ENCODE measurements at places on chromosomes 7 and 10.

DNA sequence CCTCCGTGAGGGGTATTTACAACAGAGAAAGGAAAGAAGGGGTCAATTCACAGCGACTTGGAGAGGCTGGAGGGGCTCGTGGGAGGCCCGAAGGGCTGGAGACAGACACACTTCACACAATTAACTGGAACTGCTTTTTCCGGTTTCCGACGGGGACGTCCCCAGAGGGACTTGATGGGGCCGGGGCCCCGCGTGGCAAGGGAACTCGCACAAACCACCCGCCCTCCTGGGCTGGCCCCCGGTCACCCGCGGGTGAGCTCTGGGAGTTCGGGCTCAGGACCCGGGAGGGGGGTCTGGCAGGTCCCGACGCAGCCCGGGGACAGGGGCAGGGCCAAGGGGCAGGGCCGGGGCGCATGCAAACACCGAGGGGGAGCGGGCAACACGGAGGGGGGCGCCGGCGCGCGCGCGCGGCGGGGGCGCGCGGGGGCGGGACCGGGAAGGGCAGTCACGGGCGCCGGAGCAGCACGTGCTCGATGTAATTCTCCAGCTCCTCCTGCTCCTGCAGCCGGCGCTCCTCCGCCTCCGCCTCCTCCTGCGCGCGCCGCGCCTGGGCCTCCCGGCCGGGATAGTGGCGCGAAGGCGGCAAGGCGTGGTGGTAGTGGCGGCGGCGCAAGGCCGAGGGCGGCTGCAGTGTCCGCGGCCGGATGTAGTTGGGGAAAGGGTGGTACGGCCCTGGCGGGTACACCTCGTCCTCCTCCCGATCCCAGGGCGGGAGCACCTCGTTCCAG lies 2.7 kb downstream of the VGF start:
- H3K27ac ChIP-seq = peak overlapping the region; percentile 90
- H3K4me3 ChIP-seq = peak overlapping the region; percentile 68
- H3K27me3 ChIP-seq = peaks cover 53% of the 10 kb centered on the region
- no peak for DNase-seq

DNA sequence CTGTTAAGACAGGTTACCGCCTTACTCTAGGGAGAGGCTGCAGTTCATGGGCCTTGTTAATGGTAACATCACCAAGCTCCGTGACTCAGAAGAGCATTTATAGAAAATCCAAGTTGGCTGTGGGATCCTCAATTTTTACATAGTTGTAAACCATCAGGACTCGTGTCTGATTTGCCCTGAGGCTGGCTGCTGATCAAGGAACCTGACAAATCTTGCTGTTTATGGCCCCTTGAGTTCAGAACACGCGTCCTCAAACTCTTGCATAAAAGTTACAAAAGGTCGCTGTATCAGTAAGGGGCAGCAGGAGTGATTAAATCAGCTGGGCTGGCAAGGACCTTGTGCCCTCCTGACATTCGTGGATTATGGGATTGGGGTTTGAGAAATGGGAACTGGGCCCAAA lies 4.6 kb downstream of the SLC13A4 start:
- no peaks in the 10 kb centered on the region for H3K36me3 ChIP-seq
- H3K27me3 ChIP-seq = no peaks in the 10 kb centered on the region
- H3K27ac ChIP-seq = no peak overlapping the region
- DNase-seq = no peak

DNA sequence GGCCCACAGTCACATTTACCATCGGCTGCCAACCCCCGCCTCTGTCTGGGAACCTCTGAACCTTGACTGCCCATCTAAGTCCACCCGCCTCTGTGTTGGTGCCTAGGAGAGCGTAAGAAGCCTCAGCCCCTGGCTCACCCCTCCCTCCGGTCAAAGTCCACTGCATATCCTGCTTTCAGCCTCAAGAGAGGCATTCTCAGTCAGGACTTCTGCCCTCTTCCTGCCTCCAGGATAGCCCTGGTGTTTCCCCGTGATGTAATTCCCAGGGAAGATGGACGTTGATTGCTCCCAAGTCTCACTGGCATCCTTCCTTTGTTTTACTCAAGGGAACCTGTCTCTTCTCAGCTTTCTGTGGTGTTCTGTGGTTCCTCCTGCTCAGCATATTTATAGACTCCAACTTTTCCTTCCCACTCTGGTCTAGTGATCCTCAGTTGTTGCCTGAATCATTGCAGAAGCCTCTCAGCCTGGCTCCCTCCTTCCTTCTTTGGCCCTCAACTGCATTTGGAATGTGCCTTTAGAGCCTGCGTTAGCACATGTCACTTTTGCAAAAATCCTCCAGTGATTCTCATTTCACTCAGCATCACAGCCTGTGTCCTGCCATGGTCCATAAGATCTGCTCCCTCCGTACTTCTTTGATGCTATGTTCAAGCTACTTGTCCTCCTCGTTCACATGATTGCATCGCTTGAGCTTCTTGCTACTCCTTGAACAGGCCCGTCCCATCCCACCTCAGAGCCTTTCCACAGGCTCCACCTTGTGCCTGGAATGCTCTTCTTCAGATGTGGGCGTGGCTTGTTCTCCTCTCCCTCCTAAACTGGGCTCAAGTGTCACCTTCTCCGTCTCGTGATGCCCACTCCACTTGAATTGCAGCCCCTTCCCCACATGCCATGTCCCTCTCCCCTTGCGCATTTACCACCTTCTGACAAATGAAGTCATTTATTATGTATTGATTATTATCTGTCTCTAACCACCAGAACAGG lies 124.2 kb downstream of the PLPP4 start:
- H3K4me3 ChIP-seq = no peak overlapping the region
- H3K4me1 ChIP-seq = no peaks in the 10 kb centered on the region
- peaks cover 13% of the 10 kb centered on the region for H3K27me3 ChIP-seq
- DNase-seq = no peak
- no peak overlapping the region for H3K27ac ChIP-seq
- H3K36me3 ChIP-seq = no peaks in the 10 kb centered on the region

DNA sequence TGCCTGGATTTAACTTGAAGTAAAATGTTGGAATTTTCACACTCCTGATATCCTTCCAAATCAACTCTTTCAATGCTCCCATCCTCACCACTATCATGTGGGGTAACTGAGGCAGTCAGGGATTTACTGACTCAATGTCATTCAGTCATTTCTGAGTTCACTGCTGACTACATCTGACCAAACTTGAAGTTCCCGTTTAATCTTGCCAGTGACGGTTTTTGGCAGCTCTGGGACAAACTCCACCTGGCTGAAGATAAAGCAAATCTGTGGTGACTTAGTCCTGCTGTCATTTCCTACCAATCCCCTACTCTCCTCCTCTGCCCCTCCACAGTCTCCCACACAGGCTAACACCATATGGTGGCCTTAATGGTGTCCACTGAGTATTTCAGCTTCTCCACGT lies 22.7 kb upstream of the ACSM6 start:
- no peak overlapping the region for H3K4me3 ChIP-seq
- no peak for DNase-seq
- no peaks in the 10 kb centered on the region for H3K27me3 ChIP-seq
- H3K36me3 ChIP-seq = peaks cover 22% of the 10 kb centered on the region
- no peak overlapping the region for H3K27ac ChIP-seq

GRCh38 chr10:79264942-79265341 lies 82.3 kb upstream of the PPIF start:
- H3K4me1 ChIP-seq = peaks cover 74% of the 10 kb centered on the region
- H3K27ac ChIP-seq = peak overlapping the region; percentile 87
- H3K27me3 ChIP-seq = no peaks in the 10 kb centered on the region
- no peak overlapping the region for H3K4me3 ChIP-seq
- peaks cover 2% of the 10 kb centered on the region for H3K36me3 ChIP-seq

GRCh38 chr7:65463184-65463583 lies 89.5 kb downstream of the ZNF92 start:
- peaks cover 7% of the 10 kb centered on the region for H3K4me1 ChIP-seq
- no peak overlapping the region for H3K27ac ChIP-seq
- DNase-seq = no peak
- no peak overlapping the region for H3K4me3 ChIP-seq
- no peaks in the 10 kb centered on the region for H3K27me3 ChIP-seq

GRCh38 chr10:127968659-127969058 lies 61.8 kb downstream of the PTPRE start:
- no peaks in the 10 kb centered on the region for H3K36me3 ChIP-seq
- no peak overlapping the region for H3K27ac ChIP-seq
- no peak for DNase-seq
- H3K4me3 ChIP-seq = no peak overlapping the region
- no peaks in the 10 kb centered on the region for H3K27me3 ChIP-seq

DNA sequence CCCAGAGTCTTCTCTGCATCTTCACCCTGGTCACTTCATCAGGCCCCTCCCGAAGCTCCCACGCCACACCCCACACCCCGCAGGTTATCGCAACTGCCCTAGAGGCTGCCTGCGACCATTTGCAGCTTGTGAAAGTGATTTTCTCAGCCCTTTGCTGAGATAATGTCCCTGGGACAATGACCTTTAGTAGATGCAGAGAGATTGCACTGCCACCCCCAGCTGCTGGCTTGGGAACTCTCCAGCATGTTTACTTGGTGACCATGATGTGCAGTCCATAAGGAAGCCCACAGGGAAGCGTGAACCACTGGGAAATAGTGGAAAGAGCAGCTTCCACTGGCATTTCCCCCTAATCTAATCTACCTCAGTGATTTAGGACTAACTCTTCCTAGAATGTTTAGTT lies 97.3 kb downstream of the WNT2 start:
- peaks cover 28% of the 10 kb centered on the region for H3K36me3 ChIP-seq
- peak overlapping the region; percentile 24 for H3K27ac ChIP-seq
- no peaks in the 10 kb centered on the region for H3K27me3 ChIP-seq
- no peak overlapping the region for H3K4me3 ChIP-seq

DNA sequence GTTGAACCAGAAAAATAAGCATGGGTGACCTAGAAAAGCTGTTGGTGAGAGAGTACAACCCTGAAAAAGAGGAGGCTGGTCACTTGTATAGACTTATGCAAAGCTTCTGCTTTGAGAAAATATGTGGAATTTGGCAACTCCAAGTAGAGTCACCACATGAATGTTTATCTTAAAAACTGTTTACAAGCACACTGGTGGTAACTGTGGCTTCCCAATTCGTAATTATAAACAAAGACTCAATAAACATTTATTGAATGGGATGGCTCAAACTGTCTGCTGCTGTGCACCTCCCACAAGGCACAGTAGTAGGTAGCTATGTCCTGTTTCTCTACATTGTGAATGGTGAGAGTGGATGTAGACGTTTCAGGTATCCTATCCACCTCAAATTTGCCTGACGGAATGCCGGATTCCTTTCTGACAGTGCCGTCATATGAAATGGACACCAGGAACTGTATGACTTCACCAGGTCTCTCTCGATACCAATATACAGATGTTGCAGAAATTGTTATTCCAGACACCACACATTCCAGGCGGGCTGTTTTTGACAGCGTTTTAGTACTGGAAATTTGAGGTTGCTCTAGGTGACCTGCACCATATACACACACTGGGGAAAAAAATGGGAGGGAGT lies 43.4 kb upstream of the TARP start:
- no peak overlapping the region for H3K4me3 ChIP-seq
- no peaks in the 10 kb centered on the region for H3K27me3 ChIP-seq
- no peak for DNase-seq
- peaks cover 13% of the 10 kb centered on the region for H3K4me1 ChIP-seq
- H3K27ac ChIP-seq = no peak overlapping the region
- no peaks in the 10 kb centered on the region for H3K36me3 ChIP-seq

DNA sequence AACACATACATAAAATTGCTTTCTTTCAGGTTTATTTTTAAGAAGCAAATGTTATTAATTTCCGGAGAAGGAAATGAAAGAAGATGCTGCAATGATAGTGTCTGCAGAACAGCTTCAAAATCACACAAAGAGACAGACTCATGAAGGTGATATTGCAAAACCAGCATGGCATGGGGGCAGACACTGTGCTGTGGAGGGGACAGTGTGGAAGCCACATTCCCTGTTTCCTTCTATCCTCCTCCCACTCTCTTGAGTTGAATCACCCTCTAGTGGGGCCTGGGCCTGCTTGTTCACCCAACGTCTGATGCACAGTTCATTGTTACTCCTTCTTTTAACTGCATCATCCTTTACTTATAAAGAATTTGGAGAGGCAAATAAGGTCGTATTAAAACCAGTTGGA lies 104.0 kb upstream of the INSIG1 start:
- DNase-seq = no peak
- peaks cover 12% of the 10 kb centered on the region for H3K27me3 ChIP-seq
- peaks cover 5% of the 10 kb centered on the region for H3K4me1 ChIP-seq
- no peak overlapping the region for H3K4me3 ChIP-seq
- peaks cover 7% of the 10 kb centered on the region for H3K36me3 ChIP-seq

DNA sequence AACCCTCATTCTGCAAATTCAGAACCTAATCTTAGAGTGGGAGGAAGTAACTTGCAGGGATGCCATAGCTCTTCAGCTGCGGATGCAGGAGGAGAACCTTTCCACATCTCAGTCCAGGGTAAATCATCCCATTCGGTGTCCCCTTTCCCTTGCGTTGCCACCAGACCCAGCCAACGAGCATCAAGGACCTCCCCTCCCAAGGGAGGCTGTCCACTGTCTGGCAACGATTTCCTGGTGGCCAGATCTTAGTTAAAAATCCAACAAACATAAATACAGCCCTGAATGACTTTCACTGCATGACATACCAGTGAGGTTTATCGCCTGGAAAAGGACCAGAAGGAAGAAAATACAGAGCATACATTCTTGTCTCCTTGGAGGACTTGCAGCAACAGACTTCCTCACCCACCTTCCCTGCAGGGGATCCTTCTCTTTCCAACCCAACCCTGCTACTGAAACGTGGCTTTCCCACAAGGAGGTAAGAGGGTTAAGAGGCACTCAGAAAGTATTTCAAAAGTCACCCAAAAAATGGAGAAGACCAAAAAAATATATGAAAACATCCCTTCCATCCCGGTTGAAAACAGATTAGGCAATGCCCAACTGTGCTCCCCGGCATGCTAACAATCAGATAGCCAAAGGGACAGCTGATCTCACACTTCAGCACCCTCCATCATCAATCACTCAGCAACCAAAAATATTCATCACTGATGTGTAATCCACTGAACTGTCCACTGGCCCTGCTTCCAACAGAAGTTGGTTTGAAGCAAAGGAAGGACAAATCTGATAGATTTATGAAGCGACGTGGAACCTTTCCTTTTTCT lies 206.6 kb downstream of the TNS3 start:
- peak overlapping the region; percentile 25 for H3K27ac ChIP-seq
- no peak for DNase-seq
- H3K27me3 ChIP-seq = no peaks in the 10 kb centered on the region
- no peak overlapping the region for H3K4me3 ChIP-seq

GRCh38 chr10:73872190-73872710 lies 2.1 kb downstream of the CAMK2G start:
- no peak overlapping the region for H3K27ac ChIP-seq
- no peak for DNase-seq
- peaks cover 2% of the 10 kb centered on the region for H3K36me3 ChIP-seq
- H3K4me1 ChIP-seq = peaks cover 20% of the 10 kb centered on the region
- peak overlapping the region; percentile 74 for H3K4me3 ChIP-seq
- H3K27me3 ChIP-seq = peaks cover 2% of the 10 kb centered on the region
